Right renal cortex interstitium (tissue), 3 donors: ENCODE measurements at places on chromosomes 13 and 19.

DNA sequence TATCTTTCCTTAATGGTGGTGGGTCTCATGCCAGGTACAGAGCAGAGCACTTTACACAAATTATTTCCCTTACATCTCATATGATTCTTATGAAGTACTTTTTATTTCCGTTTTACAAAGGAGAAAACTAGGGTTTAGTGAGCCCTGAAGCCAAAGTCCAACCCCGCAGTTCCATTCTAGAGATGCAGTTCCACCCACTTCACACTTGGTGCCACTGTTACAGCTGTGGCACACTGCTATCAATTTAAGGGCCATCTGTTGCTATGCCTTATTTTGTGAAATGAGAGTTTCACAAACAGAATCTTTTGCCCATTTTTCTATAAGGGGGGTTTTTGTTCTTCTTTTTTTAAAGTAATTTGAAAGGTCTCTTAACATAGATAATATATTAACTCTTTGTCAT, 12.9 kb downstream of the MIPEP start:
- DNase-seq = no peak

DNA sequence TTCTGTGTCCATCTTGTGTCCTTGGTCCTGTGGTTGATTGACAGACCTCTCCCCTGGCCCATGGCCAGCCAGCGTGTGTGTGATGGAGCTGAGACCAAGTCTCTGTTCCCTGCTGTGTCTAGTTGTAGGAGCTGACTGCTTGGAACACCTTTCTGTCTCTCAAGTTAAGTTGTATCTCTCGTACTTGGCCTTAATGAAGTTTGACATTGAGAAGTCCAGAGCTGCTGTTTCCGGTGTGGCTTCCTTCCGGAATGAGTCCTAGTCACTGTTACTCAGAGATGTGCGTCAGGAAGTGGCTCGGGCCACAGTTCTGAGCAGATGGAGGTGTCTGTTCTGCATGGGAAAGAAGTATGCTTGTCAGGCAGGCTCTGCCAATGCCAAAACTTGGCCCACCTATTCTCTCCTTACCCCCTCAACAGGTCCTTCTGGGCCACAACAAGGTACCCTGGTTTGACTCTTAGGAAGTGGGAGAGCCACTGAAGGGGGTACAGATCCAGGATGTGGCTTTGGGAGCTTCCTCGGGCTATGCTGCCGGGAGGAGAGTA, 54.3 kb downstream of the GATAD2A start:
- DNase-seq = no peak

DNA sequence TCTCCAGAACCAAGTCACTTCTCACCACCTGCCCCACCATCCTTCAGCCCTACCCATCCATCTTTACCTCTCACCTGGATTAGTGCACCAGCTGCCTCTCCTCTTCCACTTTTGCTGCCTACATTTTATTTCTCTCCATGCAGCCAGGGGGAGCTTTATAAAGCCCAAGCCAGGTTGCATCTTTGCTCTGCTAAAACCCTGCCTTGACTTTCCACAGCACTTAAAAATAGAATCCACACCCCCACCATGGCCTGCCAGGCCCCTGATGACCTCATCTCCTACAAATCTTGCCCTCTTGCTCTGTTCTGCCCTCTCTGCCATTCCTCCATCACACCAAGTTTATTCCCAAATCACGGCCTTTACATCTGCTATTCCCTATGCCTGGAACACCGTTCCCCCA, 1.8 kb downstream of the HOOK2 start:
- no peak for DNase-seq

DNA sequence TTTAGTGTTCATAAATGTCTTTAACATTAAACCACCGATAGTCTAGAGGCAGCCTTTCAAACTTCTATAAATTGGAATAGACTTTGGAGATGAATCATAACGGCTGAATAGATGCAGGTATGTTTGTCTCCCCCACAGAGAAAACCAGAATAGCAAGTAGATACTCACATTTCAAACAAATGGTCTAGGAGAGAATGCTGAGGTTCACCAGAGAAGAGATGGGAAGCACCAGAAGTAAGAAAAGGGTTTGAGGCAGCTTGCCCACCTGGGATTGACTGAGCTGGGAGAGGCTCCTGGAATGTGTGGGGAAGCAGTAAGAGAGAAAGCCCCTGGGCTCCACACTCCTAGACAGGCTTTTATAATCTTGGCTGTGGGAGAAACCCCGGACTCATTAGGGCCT, 6.4 kb downstream of the IGFL3 start:
- no peak for DNase-seq

DNA sequence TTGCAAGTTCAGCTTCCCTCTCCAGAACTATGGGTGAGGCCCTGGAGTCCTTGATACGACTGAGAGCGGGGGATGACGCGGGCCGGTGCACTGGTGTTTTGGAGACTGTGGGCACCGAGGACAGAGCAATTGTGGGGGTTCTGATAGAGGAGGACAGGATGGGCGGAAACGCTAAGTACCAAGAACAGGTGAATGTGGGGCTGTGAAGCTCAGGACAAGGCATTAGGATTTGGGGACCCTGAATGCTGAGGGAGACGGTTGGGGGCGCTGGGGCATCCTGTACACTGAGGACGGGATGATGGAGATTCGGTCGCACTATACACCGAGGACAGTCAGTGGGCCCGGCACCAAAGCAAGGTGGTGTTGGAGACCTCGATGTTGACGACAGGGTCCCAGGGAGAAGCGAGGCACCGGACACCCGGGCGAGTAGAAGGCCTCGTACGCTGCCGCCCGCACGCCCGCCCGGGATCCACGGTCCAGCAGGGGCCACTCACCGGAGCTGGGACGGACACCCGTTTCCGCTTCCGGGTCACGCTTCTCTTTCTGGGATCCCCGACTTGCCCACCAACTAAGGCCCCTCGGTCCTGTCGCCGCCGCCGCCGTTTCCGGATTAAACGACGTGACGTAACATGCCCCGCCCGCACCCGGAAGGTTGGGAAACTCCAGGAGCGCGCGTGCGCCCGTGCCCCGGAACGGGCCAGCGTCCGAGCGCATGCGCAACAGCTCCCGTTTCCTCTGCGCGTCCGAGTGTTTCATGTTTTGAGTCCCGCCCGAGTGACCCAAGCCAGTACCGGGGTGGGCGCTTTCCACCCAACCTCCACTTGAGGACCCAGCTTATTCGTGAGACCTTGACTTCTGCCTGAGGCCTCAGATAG, at the start of gene CHMP2A:
TSS of gene CHMP2A (minus strand) at position 612 of the 875 bp plus-strand sequence. CDS start 893 bp downstream, outside the sequence.
- peak; percentile 92 for DNase-seq

DNA sequence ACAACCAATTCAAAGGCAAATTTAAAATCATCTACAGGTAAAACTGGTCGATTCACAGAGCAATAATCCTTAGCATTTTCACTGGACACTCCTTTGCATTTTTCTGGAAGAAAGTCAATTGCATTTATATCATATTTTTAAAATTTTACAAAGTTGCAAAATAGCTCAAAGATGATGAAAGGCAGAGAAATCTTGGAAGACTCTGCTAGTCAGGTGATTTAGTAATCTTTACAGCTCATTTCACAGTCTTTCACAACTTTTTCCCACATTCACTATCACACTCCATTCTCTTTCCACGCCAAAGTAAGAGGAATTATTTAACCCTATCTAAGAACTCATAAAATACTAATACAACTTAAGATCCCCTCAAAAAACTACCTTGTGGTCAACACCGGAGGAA, 1063.8 kb downstream of the EFNB2 start:
- DNase-seq = no peak

DNA sequence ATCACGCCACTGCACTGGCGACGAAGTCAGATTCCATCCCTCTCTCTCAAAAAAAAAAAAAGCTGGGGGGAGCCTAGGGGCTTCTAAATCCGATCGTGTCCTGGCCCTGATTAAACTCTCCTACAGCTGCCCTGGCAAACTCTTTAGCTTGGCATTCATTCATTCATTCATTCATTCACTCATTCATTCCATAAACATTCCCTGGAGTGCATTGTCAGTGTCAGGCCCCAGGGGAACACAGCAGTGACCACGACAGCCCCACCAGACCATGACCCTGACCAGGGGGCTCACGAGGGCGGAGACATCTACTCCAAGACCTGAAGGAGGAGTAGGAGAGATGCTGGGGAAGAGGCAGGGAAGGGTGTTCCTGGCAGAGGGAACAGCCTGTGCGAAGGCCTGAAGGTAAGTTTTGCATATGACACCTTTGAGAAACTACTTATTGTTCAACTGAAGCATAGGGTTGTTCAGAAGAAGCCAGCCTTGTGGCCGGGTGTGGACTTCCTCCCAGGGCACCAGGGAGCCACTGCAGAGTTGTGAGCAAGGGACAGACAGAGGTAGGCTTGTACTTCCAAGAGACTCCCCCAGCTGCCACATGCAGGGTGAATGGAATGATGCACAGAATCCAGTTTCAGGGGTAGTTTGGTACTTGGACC, 24.5 kb downstream of the CEACAM16 start:
- no peak for DNase-seq

DNA sequence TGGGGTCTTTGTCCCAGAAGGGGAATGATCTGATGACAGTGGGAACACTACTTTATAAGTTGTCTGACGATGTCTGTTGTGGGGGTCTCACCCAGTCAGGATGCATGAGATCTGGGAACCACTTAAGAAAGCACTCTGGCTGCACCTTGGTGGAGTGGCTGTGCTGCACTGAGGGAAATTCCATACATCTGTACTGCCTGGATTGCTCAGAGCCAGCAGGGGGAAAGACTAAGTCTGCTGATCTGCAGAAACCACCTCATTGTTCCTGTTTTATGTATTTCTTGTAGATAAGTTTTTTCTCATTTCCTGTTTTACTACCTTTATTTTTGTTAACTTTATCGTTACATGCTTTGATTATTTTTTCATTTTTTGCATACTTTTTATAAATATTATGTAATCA, 27.3 kb downstream of the ZNF430 start:
- no peak for DNase-seq

DNA sequence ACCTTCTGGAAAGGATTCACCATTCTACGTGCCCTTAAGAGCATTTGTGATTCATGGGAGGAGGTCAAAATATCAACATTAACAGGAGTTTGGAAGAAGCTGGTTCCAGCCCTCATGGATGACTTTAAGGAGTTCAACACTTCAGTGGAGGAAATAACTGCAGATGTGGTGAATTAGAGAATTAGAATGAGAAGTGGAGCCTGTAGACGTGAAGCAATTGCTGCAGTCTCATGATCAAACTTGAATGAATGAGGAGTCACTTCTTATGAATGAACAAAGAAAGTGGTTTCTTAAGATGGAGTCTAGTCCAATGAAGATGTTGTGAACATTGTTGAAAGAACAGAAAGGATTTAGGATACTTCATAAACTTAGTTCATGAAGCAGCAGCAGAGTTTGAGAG, 129.1 kb downstream of the TNFRSF19 start:
- DNase-seq = no peak

DNA sequence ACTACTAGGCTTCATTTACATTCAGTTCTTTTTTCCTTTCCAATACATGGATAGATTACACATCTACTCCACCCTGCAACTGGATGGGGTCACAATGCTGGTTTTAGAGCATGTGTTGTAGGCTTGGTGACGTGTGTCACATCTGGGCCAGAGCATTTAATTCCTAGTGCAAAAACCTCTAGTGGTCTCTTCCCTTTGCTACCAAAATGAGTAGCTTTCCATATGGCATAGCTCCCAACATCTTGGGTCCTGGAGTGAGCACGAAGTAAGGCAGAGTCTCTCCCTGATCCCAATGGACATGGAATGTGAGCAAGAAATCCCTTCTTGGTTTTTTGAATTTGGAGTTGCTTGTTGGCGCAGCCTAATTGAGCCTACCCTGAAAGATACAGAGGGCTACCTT, 51.7 kb downstream of the TNFSF11 start:
- DNase-seq = no peak

GRCh38 chr13:43767341-43767931, 19.3 kb downstream of the ENOX1 start:
- DNase-seq = no peak

- DNase-seq = no peak
Observed at GRCh38 chr19:850221-850978, 1.7 kb upstream of the ELANE start.

DNA sequence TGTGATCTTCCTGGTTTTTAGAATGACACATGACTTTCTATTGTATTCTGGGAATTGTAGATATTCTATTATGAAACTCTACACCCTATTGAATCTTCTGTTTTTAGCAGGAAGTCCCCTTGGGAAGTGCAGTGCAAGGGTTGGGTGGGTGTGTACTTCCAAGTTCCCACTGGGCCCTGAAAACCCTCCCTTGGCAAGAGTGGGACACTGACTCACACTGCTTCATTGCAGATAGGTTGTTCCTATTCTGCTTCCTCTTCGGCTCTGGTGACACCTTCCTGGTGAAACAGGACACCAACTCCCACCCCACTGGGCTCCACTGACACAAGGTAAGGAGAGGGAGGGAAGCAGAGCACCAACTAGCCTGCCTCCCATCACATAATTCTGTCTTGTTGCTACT, 121.8 kb downstream of the KCTD12 start:
- no peak for DNase-seq

DNA sequence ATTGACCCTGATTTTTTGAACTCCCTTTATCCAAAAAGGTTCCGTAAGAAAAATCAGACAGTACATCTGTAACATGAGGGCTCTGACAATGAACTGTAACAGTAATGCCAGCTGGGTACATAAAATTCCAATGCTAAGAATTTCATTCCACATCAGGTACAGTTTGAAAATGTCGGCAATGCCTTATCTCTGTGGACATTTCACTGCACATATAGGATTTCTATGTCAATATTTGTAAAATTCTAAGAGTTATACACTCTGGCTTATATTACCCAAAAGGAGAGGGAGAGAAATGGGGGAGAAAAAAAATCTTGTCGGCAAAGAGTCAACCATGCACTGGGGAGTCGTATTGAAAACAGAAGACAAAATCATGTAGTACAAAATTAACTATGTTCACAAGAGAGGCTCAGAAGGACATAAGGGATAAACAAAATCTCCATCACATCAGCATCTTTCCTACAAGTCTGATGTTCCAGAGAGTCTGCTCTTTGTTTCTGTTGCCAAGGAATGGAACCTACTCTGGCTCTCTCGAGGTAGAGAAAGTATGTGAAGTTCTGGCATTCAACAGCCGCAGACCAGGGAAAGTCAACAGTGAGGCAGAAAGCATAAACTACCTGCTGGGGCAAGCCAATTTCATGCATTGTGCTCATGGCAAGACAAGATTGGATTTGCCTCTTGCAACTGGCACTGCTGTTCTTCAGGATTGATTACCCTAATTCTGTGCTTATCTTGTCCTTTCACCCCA, 72.4 kb downstream of the STARD13 start:
- DNase-seq = no peak

GRCh38 chr13:68023838-68024581, 793.9 kb upstream of the PCDH9 start:
- DNase-seq = no peak

GRCh38 chr13:89684896-89685295, 1662.6 kb upstream of the MIR17HG start:
- DNase-seq = no peak
